ENCODE measurements at places on chromosomes 5 and 9.

GRCh38 chr5:31890046-31890445, 251.1 kb downstream of the PDZD2 start:
- DNase-seq, result no peak

DNA sequence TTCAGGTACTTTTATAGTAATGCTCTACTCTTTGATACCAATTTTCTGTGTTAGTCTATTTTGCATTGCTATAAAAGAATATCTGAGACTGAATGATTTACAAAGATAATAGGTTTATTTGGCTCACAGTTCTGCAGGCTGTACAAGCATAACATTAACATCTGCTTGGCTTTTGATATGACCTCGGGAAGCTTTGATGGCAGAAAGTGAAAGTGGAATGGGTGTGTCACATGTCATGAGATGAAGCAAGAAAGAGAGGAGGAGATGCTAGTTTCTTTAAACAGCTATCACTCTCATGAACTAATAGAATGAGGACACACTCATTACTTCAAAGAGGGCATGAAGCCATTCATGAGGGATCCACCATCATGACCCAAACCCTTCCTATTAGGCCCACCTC, 270.9 kb upstream of the IL12B start:
- DNase-seq, result no peak

DNA sequence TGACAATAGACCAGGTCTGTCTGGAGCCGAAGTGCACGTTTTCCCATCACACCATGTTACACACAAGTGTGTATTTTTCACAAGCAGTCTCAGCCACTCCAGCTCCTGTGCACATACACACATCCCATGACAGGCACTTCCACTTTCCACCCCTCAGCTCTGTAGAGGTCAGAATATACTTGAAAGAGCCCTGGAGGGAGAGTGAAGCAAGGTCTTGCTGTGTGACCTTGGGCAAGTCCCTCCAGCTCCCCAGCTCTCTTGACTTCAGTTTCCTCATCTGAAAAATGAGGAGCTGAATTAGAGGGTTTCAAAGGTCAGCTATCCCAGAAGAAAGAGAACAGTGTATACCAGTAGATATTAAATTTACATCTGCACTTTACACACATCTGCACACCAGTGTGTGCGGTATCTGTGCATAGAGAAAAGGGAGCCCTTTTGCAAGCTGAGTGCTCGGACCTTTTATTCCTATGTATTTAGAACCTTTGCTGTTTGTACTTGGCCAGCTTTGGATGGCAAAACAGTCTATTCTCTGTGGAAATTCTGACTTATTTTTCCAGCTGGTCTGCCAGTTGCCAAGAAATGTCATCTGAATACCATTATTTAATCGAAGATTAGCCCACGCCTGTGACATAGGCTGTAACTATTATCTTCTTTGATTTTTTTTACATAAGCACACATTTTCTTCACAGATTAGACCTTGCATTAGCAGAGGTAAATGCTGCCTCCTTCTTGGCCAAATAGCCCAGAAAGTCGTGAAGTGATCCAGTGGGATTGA, 528.0 kb downstream of the BNC2 start:
- no peak for DNase-seq

DNA sequence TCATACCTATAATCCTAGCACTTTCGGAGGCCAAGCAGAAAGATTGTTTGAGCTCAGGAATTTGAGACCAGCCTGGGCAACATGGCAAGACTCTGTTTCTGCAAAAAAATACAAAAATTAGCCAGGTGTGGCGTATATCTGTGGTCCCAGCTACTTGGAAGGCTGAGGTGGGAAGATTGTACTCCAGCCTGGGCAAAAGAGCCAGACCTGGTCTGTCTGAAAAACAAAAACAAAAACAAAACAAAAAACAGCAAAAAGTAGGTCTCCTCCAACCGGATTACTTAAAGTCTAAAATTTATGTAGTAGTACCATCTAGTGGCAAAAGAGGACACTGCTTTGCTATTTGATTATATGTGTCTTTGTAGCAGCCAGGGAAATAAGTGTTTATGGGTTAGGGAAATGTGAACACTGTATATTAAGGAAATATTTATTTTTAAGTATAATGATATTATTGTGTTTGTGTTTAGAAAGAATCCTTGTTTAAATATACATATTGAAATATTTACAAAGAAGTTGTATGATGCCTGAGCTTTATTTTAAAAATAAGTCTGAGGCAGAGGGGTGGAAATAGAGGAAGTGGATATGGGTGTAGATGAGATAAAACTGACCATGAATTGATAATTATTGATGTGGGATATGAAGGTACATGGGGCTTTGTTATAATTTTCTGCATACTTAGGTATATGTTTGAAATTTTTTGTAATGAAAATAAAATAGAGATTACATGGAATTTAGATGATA, 20.0 kb downstream of the APC start:
- DNase-seq, result peak; percentile 65

DNA sequence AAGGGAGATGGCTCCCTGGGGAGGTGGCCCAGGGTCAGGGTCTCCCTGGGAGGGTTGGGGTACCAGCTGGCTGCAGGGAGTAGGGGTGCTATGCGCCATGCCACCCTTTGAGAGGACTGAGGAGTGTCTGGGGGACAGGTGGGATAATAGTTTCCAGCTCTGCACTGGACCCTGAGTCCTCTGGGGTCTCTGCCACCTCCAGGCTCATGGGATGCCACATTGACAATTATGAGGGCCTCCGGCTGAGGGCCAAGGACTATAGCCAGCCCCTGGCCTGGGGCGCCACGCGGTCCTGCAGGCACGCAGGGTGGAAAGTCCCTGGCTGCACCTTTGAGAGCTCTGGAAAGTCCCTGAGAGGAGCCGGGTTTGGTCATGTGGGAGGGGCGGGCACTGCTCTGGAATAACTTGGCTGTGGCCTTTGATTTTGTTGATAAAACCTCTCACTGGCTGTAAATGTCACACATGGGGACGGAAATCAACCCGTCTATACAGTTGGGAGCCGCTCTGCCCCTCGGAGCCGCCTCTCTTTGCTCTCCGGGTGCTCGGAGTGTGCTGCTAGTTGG, 16.0 kb downstream of the TRAF2 start:
- no peak for DNase-seq

DNA sequence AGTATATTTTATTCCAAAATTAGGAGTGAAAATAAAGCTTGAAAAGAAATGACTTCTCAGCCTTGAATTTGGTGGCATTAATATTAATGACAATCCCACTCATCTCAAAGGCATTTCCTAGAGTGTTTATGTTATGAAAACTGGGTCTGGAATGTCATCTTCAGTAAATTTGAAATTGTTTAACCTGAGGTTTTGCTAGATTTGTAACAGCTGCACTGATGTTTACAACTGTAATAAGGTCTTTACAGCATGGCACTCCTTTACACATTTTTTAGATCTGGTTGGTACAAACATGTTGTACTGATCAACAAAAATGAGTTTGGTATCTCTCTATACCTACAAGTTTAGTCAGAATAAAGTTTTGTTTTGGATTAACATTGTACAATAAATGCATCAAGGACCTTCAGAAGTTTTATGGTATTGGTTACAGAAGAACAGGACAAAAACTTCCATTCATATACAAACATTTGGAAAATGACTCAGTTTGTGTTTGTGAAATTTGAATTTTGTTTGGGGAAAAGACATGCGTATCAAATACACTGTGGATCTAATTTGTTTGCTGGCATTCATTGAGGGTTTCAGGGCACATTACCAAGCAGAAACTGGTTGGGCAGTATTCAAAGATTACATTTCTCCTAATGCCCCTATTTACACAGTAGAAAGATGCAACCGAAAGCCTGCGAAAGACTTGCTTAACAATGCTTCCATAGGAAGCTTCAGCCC, 11.6 kb downstream of the FANCC start:
- DNase-seq, result no peak

- no peak for DNase-seq
Measured at GRCh38 chr5:115898656-115899055, 56.9 kb downstream of the AP3S1 start.

- no peak for DNase-seq
Measured at GRCh38 chr5:173925449-173926071, 37.4 kb downstream of the CPEB4 start.

DNA sequence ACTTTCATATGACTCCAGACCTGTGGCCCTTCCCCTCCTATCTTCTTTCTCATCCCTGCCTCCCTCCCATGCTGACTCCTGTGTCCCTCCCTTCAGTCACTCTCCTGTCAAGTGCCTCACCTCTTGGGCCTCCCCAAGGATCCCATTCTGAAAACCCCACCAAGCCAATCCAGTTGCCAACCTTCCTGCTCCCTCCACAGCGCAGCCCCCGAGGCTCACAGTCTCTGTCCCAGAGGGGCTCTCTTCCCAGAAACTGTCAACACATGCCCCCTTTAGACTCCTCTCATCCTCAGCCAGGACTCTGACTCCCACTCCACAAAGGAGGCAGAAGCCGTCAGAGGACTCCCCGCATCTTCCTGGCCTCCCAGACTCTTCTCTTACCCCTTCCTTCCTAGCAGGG, 30.8 kb downstream of the ACSL6 start:
- no peak for DNase-seq

- DNase-seq, result no peak
Measured at GRCh38 chr9:98108531-98109031, 10.4 kb downstream of the TRIM14 start.

- DNase-seq, result no peak
Measured at GRCh38 chr5:84518370-84518769, 133.7 kb upstream of the EDIL3 start.

DNA sequence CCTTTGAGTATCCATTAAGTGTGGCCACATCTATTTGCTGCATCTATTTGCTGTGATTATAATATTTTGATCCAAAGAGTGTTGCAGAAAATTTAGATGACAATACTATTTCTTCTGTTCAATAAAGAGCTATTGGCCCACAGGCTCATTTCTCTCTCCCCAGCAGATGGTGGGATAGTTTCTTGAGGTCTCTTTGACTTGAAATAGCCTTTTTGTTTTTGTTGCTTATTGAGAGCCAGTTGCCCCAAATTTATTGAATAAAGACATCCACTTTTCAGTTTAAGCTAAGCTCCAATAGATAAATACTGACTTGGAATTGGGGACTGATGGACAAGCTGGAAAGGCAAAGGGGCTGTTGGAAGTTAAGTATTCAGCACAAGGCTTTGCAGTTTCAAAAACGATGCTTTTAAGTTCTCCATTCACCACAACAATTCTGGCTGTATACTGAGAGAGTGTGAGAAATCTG, 290.1 kb upstream of the MPDZ start:
- no peak for DNase-seq

GRCh38 chr5:50663636-50664035, 2.8 kb upstream of the PARP8 start:
- DNase-seq, result peak; percentile 7

- DNase-seq, result no peak
Measured at GRCh38 chr9:92538541-92538940, 2.8 kb upstream of the ECM2 start.

DNA sequence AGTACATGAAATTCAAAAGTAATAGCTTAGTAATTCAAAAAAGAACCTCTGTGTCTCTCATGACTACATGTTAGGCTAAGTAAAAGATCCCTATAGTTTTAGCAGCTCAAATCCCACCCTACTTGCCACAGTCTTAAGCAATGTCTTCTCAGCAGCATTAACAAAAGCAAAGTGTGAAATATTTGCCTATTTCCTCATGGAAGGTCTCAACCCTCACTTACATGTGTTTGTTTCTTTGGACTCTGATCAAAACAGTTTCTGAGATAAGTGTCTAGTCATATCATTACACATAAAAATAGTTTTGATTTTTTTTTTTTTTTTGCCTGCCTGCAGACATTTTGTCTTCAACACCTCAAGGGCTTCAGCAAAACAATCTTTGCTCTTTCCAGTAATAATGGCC, 310.5 kb downstream of the CETN3 start:
- DNase-seq, result no peak

DNA sequence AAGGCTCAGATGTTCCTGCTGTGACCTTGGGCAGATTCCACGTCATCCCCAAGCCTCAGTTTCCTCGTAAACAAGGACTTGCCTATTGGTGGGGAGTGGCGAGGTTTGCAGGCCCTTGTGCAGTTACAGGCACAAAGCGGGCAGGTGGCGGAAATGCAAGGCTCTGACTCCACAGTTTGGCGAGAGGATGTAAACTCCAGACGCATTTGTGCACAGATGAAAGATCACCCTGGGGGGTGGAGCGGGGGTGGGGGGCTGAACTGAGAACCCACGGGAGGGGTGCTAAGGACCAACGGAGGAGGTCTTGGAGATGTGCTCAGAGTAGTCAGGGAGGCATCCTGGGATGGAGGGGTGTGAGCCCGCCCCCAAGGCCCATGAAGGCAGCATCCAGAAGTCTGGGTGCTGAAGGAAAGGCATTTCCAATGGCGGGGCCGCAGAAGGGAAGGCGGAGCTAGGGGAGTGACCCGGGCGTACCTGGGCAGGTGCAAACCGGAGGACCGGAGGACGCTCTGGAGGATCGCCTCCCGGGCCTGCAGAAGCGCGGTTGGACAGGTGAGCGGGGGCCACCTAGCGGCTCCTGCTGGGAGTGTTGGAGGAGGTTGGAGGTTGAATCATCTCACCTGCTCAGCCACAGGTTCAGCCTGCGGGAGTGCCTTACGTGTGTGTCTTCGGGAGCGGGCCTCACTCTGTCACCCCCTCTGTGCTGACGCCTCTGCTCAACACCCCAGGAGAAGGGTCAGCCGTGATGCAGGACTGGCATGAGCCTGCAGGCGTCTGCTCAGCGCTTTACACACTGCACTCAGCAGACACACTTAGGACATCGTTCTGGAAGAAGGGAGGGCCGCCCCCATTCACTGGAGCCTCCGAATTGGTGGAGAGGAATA, 1.9 kb upstream of the FIBCD1 start:
- DNase-seq, result peak; percentile 27

DNA sequence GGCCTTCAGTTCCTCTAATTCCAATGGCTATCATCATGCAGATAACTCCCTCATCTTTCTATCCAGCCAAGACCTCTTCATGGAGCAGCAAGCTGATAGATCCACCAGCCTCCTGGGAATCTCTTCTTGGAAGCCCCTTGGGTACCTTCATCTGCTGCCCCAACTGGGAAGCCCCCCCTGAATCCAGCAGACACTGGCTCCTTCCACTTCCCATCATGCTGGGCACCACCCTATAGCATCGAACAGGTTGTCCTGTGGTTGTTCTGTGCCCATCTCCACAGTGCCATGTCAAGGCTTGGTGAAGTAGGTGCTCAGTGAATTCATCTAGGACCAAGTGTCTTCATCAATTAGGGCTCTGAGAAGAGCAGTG, 410.4 kb upstream of the KLF4 start:
- DNase-seq, result no peak

DNA sequence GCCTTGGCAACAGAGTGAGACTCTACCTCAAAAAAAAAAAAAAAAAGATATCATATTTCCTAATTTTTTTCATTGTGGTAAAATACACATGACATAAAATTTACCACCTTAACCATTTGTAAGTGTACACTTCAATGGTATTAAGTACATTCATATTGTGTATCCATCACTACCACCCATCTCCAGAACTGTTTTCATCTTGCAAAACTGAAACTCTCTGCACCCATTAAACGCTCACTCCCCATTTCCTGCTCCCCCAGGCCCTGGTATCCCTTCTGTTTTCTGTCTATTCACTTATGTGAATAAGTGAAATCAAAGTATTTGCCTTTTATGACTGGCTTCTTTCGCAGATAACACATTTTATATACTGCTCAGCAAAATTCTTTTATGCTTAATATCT, 12.8 kb downstream of the LRRC8A start:
- no peak for DNase-seq

- DNase-seq, result no peak
Measured at GRCh38 chr9:21155501-21155900, 11.0 kb downstream of the IFNA21 start.

GRCh38 chr5:143318270-143318669, 85.2 kb downstream of the NR3C1 start:
- peak; percentile 38 for DNase-seq
